ENCODE measurements at places on chromosomes 1 and 21. TPM values are rescaled to one million over a fixed set of nuclear protein-coding genes. Genes with fewer than 3 reads are reported as not detected.

DNA sequence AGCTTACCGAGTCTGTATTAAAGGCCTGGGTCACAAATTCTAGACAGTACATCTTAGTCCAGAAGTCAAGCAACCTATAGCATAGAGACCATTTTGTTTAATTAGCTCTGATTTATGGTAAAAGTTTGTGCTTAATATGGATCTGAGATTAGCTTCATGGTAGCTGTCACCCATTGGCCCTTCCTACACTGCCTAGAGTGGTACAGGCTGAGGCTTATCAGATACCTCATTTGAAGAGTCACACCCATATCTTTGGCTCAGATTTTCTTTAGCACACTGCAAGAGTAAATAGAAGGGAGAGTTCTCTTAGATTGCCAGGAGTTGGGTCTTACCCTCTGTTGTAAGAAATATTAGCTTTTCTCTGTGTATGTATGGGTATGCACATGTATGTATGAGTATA lies 3.6 kb downstream of the AK4 start:
- no peaks in the 10 kb centered on the region for H3K4me1 ChIP-seq
- no peak overlapping the region for H3K4me3 ChIP-seq
- DNase-seq, result no peak
- H3K27ac ChIP-seq, result no peak overlapping the region

CTTNBP2NL gene
- polyA plus RNA-seq, result 3.4 TPM

DNA sequence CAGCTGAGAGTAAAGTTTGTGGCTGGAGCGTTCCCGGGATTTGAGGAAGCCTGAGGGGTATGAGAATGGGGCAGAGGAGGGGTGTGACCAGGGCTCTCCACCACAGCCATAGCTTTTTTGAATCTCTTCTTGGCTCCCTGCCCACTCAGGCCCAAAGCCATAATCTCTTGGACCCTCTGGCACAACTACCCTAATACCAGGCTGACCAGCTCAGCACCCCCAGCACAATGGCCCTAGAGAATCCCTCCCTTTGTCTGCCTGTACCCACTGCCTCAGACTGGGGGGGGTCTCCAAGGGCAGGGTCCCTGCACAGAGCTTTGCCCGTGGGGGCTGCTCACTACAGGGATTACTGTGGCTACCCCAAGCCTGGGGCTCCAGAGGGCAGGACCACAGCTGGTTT lies 7.5 kb downstream of the DENND4B start:
- no peaks in the 10 kb centered on the region for H3K27me3 ChIP-seq
- H3K27ac ChIP-seq, result no peak overlapping the region
- no peaks in the 10 kb centered on the region for H3K4me1 ChIP-seq
- H3K4me3 ChIP-seq, result no peak overlapping the region

CFAP126 gene
- 0.34 TPM for polyA plus RNA-seq

DNA sequence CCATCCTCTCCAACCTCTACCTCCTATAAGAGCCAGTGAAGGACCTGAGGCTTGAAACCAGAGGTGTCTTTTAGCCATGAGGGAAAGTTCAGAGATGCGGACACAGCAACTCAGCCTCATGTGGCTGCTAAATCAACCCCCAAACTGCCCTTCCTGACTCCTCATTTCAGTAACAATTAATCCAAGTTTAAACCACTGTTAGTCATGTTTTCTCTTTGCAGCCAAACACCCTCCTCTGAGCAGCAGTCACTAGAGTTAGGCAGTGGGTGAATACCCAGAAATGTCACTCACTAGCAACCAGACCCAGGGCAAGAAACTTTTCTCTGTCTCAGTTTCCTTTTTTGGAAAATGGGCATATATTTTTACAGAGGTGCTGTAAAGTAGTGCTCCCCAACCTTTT lies 71.2 kb downstream of the KCNJ15 start:
- no peaks in the 10 kb centered on the region for H3K4me1 ChIP-seq
- no peak overlapping the region for H3K4me3 ChIP-seq
- no peak for DNase-seq
- no peaks in the 10 kb centered on the region for H3K27me3 ChIP-seq
- no peak overlapping the region for H3K27ac ChIP-seq
- no peaks in the 10 kb centered on the region for H3K36me3 ChIP-seq

TSPAN1 gene
- 12.4 TPM for polyA plus RNA-seq

DNA sequence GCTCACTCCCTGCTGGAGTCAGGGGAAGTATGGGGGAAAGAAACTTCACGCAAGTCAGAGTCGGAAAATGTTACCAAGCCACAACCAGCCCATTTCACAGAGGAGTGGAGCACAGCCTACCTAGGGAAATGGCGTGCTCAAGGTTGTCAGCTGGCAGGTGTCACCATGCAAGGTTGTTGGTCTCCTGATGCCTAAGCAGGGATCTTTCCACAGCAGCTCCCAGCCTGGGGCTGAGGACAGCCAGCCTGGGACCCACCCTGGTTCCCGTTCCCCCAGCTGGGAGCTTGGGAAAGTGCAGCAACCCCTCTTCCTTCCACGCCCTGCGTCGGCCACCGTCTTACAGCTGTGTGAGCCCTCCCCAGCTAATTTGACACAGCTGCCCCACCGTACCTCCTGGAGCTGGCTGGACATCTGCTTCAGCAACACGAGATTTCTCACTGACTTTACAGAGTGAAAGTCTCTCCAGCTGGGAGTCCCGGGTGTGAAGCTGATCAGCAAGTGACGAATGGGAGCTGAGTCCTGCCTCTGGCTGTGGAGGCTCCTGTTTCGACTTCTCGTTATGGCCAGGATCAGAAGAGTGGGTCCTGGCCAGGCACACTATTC lies 224.6 kb upstream of the RAB4A start:
- H3K4me1 ChIP-seq, result no peaks in the 10 kb centered on the region
- H3K27ac ChIP-seq, result no peak overlapping the region
- no peak for DNase-seq
- H3K27me3 ChIP-seq, result no peaks in the 10 kb centered on the region
- H3K36me3 ChIP-seq, result no peaks in the 10 kb centered on the region
- H3K4me3 ChIP-seq, result no peak overlapping the region

GRCh38 chr1:8431784-8432183 lies 113.9 kb downstream of the SLC45A1 start:
- no peaks in the 10 kb centered on the region for H3K36me3 ChIP-seq
- H3K27ac ChIP-seq, result no peak overlapping the region
- DNase-seq, result no peak
- H3K27me3 ChIP-seq, result no peaks in the 10 kb centered on the region
